ENCODE measurements at places on chromosomes 12 and 14. TPM values are rescaled to one million over a fixed set of nuclear protein-coding genes. Genes with fewer than 3 reads are reported as not detected.

GRCh38 chr12:31510034-31510433 is 80.9 kb downstream of the DENND5B start:
- no peak overlapping the region for H3K4me3 ChIP-seq
- no peak overlapping the region for H3K27ac ChIP-seq
- no peak for DNase-seq
- H3K36me3 ChIP-seq, result no peaks in the 10 kb centered on the region
- H3K27me3 ChIP-seq, result no peaks in the 10 kb centered on the region

GRCh38 chr12:42128327-42128726 is 16.3 kb downstream of the GXYLT1 start:
- DNase-seq, result no peak
- H3K4me1 ChIP-seq, result no peaks in the 10 kb centered on the region
- H3K27me3 ChIP-seq, result no peaks in the 10 kb centered on the region

GRCh38 chr14:34064349-34064748 is 113.5 kb upstream of the EGLN3 start:
- no peaks in the 10 kb centered on the region for H3K4me1 ChIP-seq
- H3K36me3 ChIP-seq, result no peaks in the 10 kb centered on the region
- H3K4me3 ChIP-seq, result no peak overlapping the region

DNA sequence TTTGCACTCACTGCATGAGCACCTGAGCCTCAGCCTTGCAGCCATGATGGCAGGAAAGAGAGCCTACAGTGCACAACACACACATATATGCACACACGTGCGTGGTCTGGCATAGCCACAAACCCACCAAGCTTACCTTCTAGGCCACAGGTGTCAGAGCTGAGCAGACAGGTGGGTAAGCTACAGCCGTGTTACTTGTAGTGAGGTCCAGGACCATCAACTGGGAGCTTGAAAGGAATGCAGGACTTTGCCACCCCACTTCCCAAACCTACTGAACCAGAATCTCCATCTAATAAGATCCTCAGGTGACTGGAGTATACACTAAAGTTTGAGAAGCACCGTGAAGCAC is 2.7 kb downstream of the ASIC1 start:
- no peak overlapping the region for H3K4me3 ChIP-seq
- DNase-seq, result no peak
- peaks cover 12% of the 10 kb centered on the region for H3K27me3 ChIP-seq
- H3K36me3 ChIP-seq, result no peaks in the 10 kb centered on the region
- H3K4me1 ChIP-seq, result peaks cover 33% of the 10 kb centered on the region
- H3K27ac ChIP-seq, result no peak overlapping the region

GRCh38 chr12:15984097-15984800 is 73.1 kb downstream of the DERA start:
- DNase-seq, result no peak
- H3K36me3 ChIP-seq, result no peaks in the 10 kb centered on the region
- H3K4me1 ChIP-seq, result no peaks in the 10 kb centered on the region
- H3K27me3 ChIP-seq, result no peaks in the 10 kb centered on the region

ASCL1 gene
- not detected for total RNA-seq

NANOG gene
- not detected for total RNA-seq

FOXN4 gene
- total RNA-seq, result not detected

TUBA1B gene
- 2,464 TPM for total RNA-seq

Measured in CD8-positive, alpha-beta memory T cell (primary cell).